Stimulated activated CD4-positive, alpha-beta T cell treated with anti-CD3 and anti-CD28 coated beads, Interleukin-12 subunit alpha, Interleukin-12 subunit beta, amount 100 ng/mL, for 4 hours (primary cell): ENCODE measurements at places on chromosomes 4 and X.

DNA sequence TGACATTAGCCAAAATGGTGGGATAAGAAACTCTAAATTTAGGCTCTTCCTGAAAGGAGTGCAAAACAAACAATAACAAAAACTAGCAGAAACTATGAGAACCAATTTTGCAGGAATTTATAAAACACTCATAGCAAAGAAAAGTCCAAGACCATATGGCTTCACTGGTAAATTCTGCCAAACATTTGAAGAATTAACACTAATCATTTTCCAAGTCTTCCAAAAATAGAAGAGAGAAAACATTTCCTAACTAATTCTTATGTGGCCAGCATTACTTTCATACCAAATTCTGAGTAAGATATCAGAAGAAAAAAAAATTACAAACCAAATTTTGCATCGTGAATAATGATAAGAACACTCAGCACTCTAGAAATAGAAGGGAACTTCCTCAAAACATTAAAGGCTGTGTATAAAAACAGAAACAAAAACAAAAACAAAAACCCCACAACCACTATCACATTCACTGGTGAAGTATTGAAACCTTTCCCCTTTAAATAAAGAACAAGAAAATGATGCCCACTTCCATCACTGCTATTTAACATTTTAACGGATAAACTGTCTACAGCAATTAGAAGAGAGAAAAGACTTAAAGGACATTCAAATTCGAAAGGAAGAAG lies 524.3 kb upstream of the GALNTL6 start:
- no peak for DNase-seq

- no peak for DNase-seq
Measured at GRCh38 chr4:48668254-48669017, 111.6 kb downstream of the FRYL start.

- DNase-seq: no peak
Measured at GRCh38 chr4:87489678-87490077, 39.5 kb downstream of the SPARCL1 start.

GRCh38 chrX:31236231-31236630 lies 164.4 kb upstream of the FTHL17 start:
- no peak for DNase-seq

GRCh38 chr4:166165829-166166420 lies 292.9 kb downstream of the TLL1 start:
- DNase-seq: no peak

DNA sequence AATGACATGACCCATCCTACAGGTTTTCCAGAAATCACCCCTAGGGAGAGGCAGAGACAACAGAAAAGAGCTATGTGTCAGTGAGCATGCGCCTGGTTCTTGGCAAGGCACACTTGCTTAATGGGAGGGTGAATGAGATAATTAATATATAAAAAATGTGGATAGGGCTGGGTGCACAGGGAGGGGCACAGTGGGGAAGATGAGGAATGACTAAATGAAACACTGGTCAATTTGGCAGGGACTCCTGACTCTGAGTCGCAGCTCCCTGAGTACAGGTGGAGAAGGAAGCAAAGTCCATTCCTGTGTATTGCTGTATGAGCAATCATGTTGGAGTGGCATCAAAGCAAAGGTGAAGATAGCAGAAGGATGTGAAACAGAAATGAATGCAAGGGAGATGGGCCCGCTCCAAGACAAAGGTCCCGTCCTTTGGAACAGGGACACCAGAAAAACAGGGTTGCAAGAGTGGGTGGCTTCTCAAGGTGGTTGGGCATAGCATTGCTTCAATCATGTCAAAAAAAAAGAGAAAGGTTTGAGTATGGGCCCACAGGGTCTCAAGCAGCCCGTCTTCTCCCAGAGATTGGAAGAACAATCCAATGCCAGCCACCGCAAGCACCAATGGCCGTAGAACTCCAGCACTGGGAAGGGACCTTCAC lies 278.4 kb upstream of the AGTR2 start:
- DNase-seq: no peak

DNA sequence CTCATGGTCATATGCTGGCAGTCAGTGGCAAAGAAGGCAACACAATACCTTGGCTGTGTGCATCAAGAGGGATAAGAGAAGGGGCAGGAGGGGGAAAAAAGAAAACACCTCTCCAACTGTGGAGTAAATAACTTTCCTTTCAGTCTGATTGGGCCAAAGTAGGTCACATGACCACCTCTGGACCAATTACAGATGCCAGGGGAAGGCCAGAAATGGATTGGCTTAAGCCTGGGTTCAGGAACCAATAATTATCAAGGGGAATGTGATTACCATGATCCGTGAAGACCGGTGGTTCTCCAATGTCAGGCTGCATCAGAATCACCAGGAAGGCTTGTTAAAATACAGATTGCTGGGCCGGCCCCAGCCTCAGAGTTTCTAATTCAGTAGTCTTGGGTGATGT lies 7.4 kb upstream of the ADGRG2 start:
- no peak for DNase-seq

DNA sequence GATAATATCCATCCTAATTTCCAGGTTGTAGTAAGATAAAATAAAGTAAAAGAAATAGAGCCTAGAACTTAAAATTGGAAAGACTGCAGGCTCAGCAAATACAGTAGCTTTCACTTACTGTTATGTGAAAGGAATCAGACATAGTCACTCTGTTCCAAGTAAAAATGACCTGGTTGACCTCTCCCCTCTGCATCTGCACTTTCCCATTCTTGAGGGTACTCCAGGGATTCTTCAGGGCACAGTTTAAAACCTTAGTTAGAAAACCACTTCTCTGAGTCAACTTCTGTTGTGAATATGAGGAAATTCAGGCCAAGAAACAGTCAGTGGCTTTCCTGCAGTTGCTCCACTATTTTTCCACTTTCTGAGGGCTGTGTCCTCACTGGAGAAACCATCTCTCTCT lies 42.9 kb downstream of the FRAS1 start:
- no peak for DNase-seq

DNA sequence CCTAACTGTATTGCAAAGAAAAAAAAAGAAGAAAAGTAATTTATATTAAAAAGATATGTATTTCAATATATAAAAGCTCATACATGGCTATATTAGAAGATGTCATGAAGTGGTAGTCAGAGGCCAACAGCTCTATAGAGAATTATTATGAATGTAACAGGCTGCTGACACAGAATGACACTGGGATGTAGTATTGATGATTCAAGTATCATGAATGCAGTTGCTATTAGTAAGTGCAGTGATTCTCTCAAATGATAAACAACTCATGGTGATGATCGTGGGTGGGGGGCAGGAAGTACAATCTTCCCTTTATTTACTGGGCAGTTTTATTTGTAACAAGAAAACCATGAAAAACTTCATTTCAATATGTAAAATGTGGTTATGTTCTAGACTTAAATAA lies 124.6 kb downstream of the COL4A6 start:
- no peak for DNase-seq

GRCh38 chr4:26051240-26051639 lies 137.2 kb downstream of the SMIM20 start:
- DNase-seq: no peak

DNA sequence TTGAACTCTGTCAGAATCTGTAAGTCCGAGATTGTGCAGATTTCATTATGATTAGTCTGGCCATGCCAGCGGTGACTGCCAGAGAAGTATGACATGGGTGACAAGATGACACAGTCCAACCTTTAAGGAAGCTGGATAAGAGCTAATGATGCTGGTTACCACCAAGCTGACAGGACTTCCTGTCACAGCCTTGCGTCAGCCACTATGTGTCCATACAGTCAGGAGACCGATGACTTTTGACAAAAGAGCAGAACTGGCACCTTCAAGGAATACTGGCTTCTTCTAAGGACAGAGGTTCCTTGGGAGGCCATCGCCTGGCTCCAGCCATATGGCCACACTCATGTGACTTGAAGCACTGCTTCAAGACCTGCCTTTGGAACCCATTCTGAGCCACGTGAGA lies 67.2 kb upstream of the TFDP3 start:
- no peak for DNase-seq

DNA sequence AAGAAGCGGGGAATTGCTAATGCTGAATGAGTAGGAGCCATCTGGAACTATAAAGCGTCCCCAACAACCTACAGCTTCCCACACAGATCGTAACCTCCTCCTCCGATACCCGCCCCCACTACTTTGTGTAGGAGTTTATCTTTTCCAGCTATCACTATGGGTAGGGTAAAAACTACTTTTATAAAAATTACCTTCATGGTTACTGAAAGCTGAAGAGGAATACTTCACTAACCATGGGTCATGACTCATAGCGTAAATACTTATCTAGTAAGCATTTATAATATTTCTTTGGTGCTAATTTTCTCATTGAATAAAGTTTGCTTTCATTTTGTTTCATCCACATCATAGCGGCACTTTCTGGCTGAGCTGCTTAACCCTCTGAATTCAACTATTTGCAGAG lies 79.4 kb upstream of the TNIP3 start:
- DNase-seq: peak; percentile 21

- no peak for DNase-seq
Measured at GRCh38 chr4:4418676-4419390, 31.9 kb downstream of the NSG1 start.

- no peak for DNase-seq
Measured at GRCh38 chr4:96879527-96879926, 1039.6 kb downstream of the PDHA2 start.

GRCh38 chr4:34202154-34202553 lies 2042.2 kb downstream of the ARAP2 start:
- DNase-seq: no peak

DNA sequence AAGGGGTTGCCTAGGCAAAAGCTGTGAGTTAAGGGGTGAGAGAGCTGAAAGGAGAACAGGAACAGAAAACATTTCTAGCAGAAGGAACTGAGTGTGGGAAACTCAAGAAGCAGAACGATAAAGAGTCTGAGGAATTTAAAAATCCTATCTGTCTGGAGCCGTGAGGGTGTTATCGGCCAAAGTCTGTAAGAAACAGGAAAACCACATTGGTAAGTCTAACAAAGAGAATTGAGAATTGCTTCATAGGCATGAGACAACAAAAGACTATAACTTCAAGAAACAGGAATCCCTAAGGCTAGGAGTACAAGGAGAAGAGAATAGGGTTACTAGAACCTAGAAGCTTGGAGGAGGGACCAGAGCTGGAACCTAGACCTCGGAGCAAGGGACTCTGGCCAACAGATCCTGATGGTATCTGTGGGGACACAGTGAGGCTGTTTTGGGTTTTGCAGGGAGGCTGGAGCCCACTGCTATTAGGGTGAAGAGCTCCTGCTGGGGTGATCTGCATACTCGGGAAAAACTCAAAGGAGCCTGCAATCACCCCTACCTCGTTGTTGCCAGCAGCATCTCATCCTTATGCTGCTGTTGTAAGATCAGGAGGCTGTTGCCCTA lies 175.6 kb downstream of the FBXO8 start:
- DNase-seq: no peak

- peak; percentile 50 for DNase-seq
Measured at GRCh38 chrX:39869846-39870601, 227.7 kb downstream of the BCOR start.

DNA sequence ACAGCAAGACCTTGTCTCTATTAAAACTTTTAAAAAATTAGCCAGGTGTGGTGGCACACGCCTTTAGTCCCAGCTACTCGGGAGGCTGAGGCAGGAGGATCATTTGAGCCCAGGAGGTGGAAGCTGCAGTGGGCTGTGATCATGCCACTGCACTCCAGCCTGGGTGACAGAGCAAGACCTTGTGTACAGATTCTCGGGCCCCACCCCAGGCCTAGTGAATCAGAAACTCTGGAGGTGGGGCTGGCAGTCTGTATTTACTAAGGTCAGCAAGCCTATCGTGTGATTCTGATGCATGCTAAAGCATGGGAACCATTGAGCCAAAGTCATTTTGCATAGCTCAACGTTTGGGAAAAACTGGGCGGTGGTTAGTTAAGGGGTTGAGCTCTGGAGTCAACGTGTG lies 3.5 kb downstream of the S100G start:
- DNase-seq: no peak

DNA sequence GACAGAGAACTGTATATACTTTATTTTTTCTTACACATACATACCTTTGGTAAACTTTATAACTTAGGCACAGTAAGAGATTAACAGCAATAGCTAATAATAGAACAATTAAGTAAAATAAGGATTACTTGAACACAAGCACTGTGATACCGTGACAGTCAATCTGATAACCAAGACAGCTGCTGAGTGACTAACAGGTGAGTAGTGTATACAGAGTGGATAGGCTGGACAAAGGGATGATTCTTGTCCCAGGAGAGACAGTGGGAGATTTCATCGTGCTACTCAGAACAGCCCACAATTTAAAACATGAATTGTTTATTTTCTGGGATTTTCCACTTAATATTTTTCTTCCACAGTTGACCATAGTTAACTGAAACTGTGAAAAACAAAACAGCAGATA lies 411.8 kb downstream of the PPP1R2C start:
- no peak for DNase-seq

GRCh38 chr4:53477038-53477565 lies 99.7 kb downstream of the FIP1L1 start:
- DNase-seq: no peak

GRCh38 chr4:149631629-149632028 lies 184.0 kb downstream of the IQCM start:
- no peak for DNase-seq

DNA sequence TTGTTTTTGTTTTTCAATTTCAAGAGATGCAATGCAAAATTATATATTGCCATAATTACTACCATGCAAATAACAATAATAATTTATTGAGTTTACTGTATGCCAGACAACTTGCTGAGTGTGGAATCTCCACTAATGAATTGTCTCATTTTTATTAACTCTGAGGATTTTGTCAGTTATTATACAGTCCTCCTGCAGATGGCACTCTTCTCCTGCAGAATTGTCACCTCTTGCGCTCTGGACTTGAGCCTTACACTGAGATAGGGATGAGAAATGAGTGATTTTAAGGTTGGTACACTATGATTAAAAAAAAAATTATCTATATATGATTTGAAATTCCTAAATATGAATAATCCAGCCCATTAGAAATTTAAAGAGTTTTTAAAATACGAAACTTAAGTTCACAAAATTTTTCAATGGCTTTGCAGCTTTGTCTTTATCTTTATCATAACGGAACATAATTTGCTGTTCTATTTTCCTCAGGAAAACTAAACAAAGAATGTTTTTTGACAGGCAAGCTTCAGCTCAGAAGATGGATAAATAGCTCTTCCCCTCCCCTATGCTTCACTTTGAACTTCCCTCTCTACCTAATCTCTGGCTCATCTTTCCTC lies 12.7 kb upstream of the PAQR3 start:
- DNase-seq: no peak

DNA sequence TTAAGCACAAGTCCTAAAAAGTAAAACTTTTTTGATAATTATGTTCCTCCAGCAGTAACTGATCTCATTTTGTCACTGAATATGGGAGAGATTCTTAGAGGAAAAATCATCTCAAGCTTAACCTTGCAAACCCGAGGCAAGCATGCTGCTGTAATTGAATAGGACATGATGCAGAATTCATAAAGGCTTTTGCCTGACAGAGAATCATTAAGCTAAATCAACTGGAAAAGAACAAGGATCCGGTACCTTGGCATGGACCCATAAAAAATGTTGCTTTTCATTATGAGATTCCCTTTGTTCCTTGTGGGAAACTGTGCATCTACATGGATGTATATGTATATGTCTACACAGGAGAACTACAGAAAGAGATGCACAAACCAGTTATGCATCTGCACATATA lies 149.1 kb downstream of the PAPSS1 start:
- no peak for DNase-seq

- DNase-seq: no peak
Measured at GRCh38 chr4:159545556-159545955, 442.7 kb downstream of the RAPGEF2 start.

- DNase-seq: no peak
Measured at GRCh38 chr4:93764639-93765246, 63.8 kb upstream of the ATOH1 start.
